Dermis blood vessel endothelial cell (primary cell): ENCODE measurements at places on chromosomes 1 and 21.

DNA sequence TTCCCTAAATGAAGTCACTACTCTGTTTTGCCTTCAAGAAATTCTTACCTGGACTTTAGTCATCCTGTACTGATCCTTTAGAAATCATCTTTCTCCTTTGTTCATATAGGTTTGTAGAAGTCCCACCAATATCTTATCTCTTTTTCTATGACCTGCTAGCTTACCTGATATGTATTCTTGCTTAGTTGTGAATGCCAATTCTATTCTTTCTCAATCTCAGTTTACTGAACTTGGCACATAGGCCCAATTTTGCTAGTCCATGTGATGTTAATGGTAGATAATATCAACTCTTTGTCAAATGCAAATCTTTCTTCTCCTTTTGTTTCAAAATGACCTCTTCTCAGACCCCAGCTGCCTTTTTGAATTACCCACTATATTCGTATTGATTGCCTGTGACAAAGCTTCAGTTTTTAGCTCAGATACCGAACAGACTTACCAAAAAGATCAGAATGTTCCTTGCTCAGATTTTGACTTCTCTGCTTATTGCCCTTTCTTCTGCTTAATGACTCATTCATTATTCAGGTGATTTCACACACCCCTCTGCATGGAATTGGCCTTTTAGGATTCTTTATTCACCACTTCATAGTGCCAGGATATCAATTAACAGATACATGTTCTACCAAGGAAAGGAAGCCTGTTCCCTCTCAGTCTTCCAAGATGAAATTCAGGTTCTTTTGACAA lies 20.6 kb downstream of the IPO9 start:
- DNase-seq = no peak

DNA sequence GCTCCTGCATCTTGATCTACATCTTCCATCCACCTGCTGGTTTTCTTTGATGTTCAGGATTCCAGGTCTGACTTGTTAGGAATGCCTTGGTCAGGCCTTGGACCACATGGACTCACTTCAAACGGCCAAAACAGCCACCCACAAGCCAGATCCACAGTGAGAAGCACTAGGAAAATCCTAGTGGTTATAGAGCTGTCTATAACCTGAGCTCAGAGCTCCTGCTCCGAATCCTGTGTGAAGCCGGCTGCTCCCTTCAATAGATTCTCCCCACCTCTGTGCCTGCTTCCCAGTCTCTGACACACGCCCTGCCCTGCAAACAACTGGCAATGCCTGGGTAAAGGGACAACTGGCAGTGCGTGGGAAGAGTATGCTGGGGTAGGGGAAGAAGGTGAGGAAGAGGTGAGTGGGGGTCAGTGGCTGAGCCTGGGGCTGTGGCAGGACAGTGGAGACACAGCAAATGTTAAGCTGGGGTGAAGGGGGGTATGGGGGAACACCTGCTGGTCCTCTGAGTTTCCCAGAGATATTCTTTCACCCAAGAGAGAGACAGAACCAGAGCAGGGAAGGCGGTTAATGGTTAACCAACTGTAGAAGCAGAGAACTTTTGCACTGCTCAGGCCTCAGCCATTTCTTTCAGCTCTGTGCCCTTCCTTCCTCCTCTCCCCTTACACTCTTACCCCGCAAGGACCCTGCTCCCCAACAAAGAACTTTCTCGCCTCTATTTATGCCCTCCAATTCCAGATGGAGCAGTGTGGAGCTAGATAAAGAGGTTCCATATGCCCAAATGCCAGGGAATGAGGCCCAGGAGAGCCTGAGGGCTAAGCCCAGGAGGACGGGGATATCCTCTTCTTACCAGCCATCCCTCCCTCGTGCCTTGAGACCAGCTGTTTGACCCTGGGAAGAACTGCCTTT lies 4.5 kb downstream of the PLXNA2 start:
- no peak for DNase-seq

- DNase-seq = peak; percentile 11
Measured at GRCh38 chr1:222880587-222880986, 65.7 kb downstream of the DISP1 start.

DNA sequence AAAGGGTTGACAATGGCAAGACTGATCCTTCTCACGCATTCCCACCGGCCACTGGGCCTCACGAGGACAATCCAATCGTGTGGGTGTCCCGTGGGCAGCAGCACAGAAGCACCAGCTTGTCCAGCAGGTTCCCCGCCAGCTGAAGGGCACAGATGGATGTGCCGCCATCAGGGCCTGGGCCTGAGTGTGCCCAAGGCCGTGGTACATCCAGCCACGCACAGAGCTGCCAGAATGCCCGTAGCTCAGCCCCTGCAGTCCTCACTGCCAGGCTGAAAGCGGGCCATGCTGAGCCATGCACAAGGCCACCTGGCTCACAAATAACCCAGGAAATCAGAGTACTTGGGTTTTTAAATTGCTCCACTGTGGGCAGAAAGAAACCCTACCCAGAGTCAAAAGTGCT lies 7.0 kb downstream of the NPHP4 start:
- no peak for DNase-seq

GRCh38 chr1:241332987-241333386 lies 24.0 kb downstream of the RGS7 start:
- DNase-seq = no peak

GRCh38 chr1:33743221-33743998 lies 120.5 kb upstream of the HMGB4 start:
- no peak for DNase-seq

- DNase-seq = no peak
Measured at GRCh38 chr1:219993554-219994433, 52.5 kb downstream of the EPRS1 start.

DNA sequence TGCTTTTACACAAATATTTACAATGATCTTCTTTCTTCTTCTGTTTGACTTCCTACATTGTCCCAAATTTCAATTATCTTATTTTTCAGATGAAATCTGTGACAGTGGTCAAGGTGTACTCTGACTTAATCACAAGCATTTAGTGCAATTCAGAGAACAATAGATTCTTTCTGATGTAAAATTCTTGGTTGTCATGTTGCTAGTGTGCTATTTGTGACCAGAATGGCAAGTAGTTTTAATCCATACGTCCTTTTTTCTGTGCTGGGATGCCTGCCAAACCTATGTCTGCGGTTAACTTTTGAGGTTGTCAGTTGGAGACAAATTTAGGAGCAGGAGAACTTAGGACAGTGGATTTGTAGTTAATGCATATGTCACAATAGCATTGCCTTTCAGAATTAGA lies 31.0 kb downstream of the NCAM2 start:
- DNase-seq = no peak

DNA sequence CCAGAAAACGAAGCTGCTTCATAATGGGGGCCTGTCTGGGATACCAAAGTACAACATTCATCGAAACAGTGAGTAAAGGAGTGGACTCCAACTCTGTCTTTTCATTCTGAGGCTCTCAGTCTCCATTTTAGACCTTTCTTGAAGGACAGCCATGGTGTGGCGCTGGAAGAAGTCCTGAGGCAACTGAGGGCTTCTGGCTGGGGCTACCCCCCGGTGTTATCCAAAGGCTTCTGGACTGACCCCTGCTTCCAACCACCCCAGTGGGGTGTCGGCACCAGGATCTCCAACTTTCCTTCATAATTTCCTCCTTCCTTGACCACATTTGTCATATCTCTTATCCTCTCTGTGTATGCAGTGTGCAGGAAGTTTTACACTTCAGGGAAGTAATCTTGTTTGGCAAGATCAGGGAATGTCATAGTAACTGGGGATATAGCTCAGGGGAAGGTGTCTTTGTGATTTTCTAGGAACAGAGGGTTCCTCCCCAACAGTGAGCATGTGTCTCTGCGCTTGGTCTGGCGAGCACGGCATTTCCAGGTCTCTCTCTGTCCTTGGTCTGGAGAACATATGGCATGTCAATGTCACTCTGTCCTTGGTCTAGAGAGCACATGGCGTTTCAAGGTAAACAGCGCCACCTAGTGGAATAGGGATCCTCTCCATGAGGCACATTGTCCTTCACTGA lies 19.4 kb upstream of the BSDC1 start:
- DNase-seq = peak; percentile 89

- DNase-seq = peak; percentile 100
Measured at GRCh38 chr1:94092210-94092613, 28.7 kb downstream of the ABCA4 start.

GRCh38 chr1:153682730-153683129 lies 4.2 kb downstream of the NPR1 start:
- no peak for DNase-seq

DNA sequence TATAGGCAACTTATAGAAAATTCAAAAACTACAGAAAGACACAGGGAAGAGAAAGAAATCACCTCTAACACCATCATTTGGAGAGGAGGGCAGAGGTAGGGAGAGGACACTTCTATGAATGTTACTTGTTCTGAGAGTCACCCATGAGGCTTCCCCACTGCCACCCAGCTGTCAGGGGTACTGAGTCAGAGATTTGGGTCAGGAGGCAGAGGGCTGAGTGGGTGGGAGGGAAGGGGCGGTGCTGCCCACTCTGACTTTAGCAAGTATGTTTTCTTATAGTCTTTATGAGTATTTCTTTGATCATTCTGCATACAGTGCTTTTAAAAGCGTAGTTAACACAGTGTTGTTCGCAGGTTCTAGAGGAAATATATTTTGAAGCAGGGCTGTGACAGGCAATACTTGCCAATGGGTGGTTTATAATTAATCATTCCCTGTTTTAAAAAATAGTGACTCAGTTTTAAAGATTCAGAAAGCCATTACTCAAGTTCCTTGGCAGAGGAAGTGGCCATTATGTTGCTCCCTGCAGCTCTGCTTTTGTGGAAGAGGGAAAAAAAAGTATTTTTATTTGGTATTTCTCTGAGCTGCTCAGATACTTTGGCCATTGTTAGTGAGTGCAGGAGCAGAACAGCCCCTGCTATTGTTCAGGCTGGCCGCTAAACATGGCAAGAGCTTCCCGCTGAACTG lies 18.3 kb downstream of the IL6R start:
- DNase-seq = peak; percentile 85

DNA sequence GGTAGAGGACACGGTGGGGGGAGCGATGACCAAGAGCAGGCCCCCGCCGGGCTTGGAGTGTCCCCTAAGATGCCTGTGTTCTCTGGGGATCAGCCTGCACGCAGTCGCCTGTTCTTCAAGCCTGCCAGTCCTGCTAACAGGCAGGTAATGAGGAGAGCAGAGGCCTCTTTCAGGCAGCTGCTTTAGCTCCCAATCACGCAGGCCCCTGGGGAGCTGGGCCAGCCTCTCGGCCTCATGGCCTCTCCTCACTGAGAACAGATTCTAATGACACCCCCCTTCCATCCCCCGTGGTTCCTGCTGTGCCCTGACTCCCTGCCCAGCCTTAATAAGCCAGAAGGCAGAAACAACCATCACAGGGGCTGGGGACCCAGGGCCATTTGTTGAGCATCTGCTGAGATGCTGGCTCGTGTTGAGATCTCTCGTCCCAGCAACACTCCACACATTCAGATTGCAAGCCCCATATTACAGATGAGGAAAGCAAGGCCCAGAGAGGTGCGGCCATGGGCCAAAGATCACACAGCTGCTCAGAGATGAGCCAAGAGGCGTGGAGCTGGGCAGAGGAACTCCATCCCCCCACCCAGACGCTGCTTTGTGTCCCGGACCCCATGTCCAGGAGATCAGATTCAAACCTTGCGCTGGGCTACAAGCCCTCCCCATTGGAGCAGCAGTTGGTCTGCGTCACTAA lies 71.6 kb upstream of the CASZ1 start:
- no peak for DNase-seq

DNA sequence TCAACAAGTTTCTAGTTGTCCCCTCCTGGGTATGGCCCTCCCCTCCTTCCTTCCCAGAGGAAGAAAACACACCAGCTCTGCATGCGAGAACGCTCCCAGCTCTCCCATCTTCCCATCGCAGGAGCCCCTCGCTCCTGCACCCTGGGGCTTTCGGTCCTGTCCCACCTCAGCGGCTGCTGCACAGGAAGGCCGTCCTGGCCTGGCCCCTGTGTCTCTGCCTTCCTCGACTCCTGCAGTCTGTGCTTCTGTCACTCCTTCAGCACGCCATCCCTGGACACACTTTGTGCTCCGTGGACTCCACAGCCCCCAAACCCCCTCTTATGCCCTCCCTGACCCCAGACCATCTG lies 23.2 kb downstream of the KRTAP10-1 start:
- DNase-seq = no peak

DNA sequence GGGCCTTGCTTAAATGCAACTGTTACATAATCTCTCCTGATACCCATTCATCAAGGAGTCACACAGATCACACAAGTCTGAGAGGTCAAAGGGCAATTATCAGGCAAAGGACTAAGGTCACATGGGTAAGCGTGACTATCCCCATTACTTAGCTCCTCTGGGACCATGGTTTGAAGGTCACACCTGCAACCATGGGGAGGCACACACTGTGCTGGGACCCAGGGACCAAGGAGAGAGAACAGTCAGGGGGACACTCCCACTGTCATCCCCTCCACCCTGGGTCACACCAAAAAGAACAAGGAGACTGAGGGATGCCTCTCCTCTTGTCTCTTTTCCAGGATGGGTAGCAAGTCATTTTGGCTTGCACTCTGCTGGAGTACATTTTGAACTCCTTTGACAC lies 30.9 kb upstream of the CTBS start:
- no peak for DNase-seq

DNA sequence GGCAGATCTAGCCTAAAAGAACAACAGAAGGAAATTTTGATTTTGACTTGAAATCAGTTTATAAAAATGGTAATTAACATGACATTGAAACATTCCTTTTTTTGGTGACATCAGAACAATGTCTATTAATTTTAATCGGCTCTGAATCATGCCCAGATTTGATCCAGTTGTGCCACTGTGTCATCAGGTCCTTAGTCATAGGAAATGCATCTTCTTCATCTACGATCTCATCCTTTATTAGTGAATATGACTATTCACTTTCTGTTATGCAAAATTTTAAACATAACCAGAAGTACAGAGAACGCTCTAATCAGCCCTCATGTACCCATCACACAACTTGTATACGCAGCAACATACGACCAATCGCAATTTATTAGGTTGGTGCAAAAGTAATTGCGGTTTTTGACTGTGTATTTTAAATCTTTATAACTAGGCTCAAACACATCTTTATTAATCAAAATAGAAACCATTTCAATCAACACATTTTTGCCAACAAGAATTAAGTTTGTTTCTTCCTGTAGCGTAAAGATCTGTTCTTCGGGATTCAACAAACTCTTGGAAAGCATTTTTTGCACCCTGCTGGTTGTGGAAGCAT lies 40.3 kb upstream of the TLR5 start:
- DNase-seq = no peak

- DNase-seq = no peak
Measured at GRCh38 chr1:5891736-5892135, 100.5 kb downstream of the NPHP4 start.

GRCh38 chr1:108850929-108851328 lies 6.0 kb downstream of the AKNAD1 start:
- DNase-seq = no peak

- no peak for DNase-seq
Measured at GRCh38 chr1:50393522-50394120, 29.6 kb downstream of the DMRTA2 start.

- no peak for DNase-seq
Measured at GRCh38 chr1:23545851-23546250, 13.4 kb downstream of the ID3 start.

- DNase-seq = no peak
Measured at GRCh38 chr1:108817811-108818210, 39.1 kb downstream of the AKNAD1 start.

- no peak for DNase-seq
Measured at GRCh38 chr1:119898530-119898929, 2.2 kb upstream of the ADAM30 start.
